ENCODE measurements at places on chromosomes 16 and 17. TPM values are rescaled to one million over a fixed set of nuclear protein-coding genes. Genes with fewer than 3 reads are reported as not detected.

OR4D1 gene
- total RNA-seq: not detected

HEATR9 gene
- not detected for total RNA-seq

NPIPA7 gene
- total RNA-seq: 2.1 TPM

PRSS36 gene
- 0.52 TPM for total RNA-seq

CDH8 gene
- total RNA-seq: 1.0 TPM

FN3K gene
- 4.7 TPM for total RNA-seq

CPD gene
- total RNA-seq: 41.8 TPM

LRRC46 gene
- not detected for total RNA-seq

VMO1 gene
- 4.7 TPM for total RNA-seq

BAIAP3 gene
- 1.0 TPM for total RNA-seq

CDH1 gene
- total RNA-seq: 3.7 TPM

HCRT gene
- total RNA-seq: not detected

NGFR gene
- 20.4 TPM for total RNA-seq

MC1R gene
- total RNA-seq: 0.52 TPM

SLFN12 gene
- 16.7 TPM for total RNA-seq

RTN4RL1 gene
- 1.0 TPM for total RNA-seq

RRAD gene
- total RNA-seq: 19.3 TPM

NPIPB13 gene
- total RNA-seq: 3.7 TPM

KRTAP1-5 gene
- not detected for total RNA-seq

MYH8 gene
- total RNA-seq: 3,493 TPM

CENPX gene
- total RNA-seq: 20.9 TPM

All from skeletal muscle tissue (tissue), 5 donors.